Neural crest cell (in vitro differentiated cells): ENCODE measurements at places on chromosomes 16 and 17.

- DNase-seq: no peak
Measured at GRCh38 chr17:27293359-27293897, 486 bp upstream of the WSB1 start.

DNA sequence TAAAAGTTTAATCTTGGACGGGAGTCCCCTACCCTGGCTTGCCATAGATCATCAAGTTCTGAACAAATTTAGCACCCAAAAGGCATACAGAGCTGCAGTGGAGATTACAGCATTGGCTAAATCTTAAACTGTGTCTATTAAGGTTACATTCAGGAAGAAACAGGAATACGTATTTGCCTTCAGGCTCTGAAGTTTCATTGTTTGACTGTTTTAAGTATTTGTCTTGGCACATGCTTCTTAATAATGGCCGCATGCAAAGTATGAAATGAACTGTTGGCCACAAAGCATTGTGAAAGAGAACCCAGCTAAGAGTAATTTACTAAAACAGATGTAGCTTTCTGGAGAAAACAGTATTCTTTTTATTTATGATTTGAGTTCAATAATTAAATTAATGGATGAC, 63.9 kb upstream of the CNEP1R1 start:
- no peak for DNase-seq

- DNase-seq: no peak
Measured at GRCh38 chr17:58235821-58236220, 2.6 kb upstream of the LPO start.

DNA sequence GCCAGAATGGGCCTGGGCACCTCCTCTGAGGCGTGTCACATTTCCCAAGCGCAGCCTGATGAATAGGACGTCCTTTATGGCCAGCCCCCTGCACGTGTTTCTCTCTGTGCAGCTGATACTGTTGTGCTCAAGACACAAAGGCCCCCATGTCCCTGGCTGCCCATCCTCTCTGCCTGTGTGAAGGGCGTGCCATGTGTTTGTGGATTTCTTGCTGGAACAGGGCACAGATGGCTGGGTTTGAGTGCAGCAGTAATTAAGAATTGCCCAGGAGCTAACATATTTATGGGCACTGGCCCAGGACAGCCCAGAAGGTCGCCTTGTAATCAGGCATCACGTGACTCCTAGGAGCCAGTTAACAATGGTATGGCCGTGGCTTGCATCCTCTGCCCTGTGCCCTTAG, 181.1 kb downstream of the CCDC182 start:
- DNase-seq: no peak

DNA sequence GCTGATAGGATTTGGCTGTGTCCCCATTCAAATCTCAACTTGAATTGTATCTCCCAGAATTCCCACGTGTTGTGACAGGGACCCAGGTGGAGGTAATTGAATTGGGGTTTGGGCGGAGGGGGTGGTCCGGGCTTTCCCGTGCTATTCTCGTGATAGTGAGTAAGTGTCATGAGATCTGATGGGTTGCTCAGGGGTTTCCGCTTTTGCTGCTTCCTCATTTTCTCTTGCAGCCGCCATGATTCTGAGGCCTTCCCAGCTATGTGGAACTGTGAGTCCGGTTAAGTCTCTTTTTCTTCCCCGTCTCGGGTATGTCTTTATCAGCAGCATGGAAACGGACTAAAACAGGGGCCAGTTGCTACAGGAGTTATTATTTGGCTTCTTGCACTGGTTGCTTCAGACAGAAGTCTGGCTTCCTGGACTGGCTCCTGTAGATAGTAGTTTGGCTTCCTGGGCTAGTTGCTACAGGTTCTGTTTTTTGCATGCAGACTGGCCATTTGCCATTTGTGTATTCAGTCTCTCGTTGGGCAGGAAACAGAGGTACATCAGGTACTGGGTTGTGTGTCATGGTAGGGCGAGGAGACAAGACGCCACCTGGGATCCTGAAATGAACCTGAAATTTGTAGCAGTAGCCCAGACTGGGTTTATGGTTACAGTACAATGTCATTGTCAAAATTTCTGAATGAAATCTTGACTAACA, 32.6 kb downstream of the CNTNAP4 start:
- DNase-seq: no peak

DNA sequence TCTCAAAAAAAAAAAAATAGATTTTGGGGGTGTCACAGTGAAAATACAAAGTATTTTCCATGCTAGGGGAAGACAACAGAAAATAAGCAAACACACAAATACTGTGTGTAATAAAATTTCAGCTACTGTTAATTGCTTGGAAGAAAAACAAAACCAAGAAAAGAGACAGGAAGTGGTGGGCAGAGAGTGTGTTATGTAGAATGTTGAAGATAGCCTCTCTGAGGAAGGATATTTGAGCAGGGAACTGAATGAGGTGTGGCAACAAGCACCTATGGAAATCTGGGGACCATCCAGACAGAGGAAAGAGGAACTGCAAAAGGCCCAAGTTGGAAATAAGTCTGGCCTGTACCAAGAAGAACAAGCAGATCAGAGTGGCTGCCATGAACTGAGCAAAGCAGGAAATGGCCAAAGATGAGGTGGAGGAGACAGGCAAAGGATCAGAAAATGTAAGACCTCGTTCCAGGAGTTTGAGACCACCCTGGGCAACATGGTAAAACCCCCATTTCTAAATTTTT, 7.8 kb upstream of the USP31 start:
- DNase-seq: no peak

GRCh38 chr17:34979650-34980352, 511 bp upstream of the LIG3 start:
- DNase-seq: no peak

DNA sequence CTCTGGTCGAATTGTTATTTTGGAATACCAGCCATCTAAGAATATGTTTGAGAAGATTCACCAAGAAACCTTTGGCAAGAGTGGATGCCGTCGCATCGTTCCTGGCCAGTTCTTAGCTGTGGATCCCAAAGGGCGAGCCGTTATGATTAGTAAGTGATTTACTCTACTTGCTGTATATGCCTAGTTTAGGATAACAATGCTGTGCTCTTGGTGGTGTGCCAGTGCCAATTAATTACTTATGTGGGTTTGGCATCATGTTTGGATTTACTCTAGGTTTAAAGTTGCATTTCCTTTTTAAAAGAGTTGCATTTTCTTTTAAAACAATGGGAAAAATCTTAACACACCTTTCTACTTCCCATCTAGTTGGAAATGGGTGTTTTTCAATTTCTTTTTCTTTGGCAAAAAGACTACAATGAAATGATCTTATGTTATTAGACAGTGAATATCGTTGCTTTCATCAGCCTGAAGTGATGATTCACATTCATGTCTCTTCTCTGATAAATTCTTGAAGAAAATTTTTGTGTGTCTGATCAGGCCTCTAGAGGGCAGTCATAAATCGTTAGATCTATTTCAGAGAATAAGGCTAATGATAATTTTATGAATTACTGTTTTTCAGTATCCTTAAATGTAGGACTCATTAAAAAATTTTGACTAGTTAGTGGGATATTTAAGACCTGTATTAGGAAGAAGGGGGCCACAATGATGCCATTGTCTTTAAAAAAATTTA, 5.6 kb downstream of the SF3B3 start:
- DNase-seq: no peak

GRCh38 chr17:73003487-73003886, 89.0 kb downstream of the SLC39A11 start:
- DNase-seq: no peak

- DNase-seq: peak; percentile 36
Measured at GRCh38 chr16:56424791-56425438, 430 bp downstream of the AMFR start.

- no peak for DNase-seq
Measured at GRCh38 chr17:60256174-60256573, 106.4 kb downstream of the CA4 start.

- no peak for DNase-seq
Measured at GRCh38 chr16:83839561-83839960, 31.8 kb downstream of the HSBP1 start.

DNA sequence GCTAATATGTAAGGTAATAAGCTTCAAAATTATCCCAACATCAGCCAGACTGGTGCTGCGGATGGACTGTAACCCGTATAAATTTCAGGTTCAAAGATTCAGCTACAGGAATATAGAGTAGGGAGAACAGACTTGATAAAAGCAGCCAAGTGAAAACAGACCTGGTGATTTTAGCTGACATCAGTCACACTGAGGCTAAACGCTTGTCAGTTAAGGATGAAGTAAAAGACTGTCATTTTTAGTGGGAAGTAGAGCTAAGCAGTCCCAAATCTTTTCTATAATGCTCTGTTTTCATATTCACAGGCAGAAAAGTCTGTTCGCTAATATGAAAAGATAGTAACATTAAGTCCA, 35.4 kb downstream of the CMTM4 start:
- no peak for DNase-seq

- no peak for DNase-seq
Measured at GRCh38 chr16:66562986-66563385, 3.3 kb upstream of the CMTM1 start.

DNA sequence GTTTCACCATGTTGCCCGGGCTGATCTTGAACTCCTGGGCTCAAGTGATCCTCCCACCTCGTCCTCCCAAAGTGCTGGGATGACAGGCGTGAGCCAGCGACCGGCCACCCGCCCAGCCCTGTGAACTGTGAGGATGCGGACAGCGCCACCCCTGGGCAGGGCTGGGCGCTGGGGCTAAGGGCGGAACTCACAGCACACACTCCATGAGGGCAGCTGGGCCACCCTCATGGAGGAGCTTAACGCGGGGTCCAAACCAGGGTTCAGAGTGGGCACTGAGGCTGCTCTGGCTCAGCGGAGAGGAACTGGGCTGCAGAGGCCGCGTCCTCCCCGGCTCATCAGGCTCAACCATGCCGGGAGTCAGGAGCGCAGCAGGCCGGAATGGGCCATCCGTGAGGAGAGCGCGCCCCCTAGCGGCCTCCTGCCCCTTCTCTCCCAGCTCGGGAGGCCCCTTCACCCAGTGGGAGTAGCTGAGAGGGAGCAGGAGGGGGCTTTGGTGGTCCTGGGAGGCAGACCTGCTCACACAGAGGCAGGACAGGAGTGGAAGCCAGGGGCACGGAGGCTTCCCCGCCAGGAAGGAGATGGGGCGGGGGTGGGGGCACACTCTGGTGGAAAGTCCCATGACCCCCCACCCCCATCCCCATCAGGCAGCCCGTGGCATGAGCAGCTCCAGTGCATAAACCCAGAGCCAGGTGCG, 13.8 kb downstream of the CORO7 start:
- peak; percentile 94 for DNase-seq

- no peak for DNase-seq
Measured at GRCh38 chr16:86011532-86011931, 112.6 kb downstream of the IRF8 start.

DNA sequence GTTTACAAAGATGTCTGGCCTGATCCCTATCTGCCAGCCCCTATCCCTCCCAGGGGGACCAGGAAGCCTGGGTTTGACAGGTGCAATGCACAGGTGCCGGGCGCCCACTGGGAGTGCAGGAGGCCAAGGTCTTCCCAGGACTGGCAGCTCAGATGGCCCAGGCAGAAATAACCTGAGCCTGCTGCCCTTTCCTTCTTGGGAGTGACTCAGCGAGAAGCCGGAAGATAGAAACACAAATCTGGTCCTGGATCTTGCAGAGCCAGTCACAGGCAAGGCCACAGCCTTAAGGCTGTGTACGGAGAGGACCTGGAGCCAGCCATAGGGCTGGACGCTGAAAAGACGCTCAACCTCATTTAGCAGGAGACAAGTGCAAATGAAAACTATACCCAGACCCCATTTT, 27.7 kb downstream of the GPR142 start:
- DNase-seq: no peak

DNA sequence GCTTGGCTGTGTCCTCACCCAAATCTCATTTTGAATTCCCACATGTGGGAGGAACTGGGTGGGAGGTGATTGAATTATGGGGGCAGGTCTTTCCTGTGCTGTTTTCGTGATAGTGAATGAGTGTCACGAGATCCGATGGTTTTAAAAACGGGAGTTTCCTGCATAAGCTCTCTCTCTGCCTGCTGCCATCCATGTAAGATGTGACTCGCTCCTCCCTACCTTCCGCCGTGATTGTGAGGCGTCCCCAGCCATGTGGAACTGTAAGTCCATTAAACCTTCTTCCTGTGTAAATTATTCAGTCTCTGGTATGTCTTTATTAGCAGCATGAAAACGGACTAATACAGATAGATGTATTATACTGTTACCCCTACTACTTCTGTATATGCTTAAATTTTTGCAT, 3.6 kb downstream of the SPATA33 start:
- no peak for DNase-seq

DNA sequence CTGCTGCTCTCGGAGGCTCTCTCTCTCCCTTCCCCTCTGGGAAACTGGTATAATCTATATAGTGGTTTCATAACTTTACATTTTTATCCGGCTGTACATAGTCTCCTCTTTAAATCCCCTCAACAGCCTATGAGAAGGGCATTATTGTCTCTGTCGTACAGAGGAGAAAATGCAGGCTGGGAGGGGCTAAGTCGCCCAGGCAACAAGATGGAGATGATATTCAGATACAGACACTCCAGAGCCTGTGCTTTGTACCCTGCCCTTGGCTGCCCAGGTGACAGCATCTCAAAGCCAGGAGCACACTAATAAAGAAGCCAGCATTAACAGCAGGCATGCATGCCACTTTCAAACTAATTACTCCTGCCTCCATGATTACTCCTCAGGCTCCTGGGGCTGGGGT, 4.7 kb upstream of the EIF1 start:
- no peak for DNase-seq

- DNase-seq: no peak
Measured at GRCh38 chr16:77570574-77570973, 135.7 kb upstream of the ADAMTS18 start.

- DNase-seq: no peak
Measured at GRCh38 chr16:29029168-29029994, 44.5 kb downstream of the LAT start.

DNA sequence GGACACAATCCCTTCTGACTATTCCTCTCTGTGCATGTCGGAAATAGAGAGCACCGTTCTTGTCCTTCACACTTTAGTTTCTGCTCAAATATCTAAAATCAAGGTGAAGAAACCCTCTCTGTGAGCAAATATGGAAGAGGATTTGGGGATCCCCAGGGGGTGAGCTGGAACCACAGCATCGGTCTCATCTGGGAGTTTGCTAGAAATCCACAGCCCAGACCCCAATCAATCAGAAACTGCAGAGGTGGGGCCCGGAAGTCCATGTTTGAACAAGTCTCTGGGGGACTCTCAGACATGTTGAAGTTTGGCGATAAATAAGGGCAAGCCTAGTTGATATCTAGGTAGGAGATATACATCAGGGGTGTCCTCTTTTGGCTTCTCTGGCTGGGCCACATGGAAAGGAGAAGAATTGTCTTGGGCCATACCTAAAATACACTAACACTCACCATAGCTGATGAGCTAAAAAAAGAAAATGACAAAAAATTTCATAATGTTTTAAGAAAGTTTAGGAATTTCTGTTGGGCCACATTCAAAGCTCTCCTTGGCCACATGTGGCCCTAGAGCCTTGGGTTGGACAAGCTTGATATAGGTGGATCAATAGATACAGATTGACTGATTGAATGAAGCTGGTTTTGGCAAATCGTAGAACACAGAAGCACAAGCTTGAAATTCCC, 168.0 kb upstream of the FOXF1 start:
- no peak for DNase-seq
